Activated naive CD8-positive, alpha-beta T cell treated with anti-CD3 and anti-CD28 coated beads, Interleukin-2, amount 50 U/mL, for 24 hours (primary cell): ENCODE measurements at places on chromosomes 6 and 20.

DNA sequence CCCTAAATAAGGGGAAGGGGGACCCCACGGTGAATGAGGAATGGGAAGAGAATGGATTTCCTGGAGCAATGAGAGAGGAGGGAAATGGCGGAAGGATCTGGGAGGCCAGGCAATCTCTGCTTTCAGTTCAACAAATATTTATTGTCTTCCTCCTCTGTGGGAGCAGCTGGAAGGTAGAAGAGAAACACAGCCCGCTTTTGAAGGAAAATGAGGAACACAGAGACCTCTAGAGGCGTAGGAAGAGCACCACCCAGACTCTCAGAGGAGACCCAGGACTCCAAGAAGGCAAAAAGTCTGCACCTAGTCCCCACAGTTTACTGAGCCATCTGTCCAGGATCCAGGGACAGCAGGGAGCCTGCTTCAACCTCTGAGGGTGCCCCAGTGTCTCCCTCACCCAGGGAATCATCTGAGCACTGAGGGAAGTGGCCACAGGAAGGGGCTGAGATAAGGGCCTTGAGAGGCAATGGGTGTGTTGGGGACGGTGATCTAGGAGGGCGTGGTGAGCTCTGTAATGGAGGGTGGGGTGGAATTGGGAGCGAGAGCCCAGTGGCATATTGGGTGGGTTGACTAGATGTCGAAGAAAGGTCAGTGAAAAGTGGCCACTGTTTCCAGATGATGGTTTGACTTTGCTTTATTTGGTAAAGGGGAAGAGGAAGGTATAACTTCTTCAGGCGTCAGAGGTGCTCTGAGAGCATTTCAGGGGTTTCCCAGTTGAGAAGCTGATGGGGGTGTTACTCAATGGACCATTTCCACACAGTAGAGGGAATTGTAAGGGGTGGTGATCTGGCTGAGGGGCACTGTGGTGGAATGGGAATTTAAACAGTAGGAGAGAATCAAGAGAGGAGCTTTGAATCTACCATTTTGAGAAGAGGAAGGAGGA, 610 bp downstream of the PSORS1C1 start:
- no peak for DNase-seq

GRCh38 chr20:51695574-51696303, 72.5 kb downstream of the ATP9A start:
- peak; percentile 5 for DNase-seq

GRCh38 chr20:13322198-13322597, 101.1 kb downstream of the ISM1 start:
- no peak for DNase-seq

GRCh38 chr6:12621754-12622153, 94.8 kb upstream of the PHACTR1 start:
- DNase-seq: no peak

DNA sequence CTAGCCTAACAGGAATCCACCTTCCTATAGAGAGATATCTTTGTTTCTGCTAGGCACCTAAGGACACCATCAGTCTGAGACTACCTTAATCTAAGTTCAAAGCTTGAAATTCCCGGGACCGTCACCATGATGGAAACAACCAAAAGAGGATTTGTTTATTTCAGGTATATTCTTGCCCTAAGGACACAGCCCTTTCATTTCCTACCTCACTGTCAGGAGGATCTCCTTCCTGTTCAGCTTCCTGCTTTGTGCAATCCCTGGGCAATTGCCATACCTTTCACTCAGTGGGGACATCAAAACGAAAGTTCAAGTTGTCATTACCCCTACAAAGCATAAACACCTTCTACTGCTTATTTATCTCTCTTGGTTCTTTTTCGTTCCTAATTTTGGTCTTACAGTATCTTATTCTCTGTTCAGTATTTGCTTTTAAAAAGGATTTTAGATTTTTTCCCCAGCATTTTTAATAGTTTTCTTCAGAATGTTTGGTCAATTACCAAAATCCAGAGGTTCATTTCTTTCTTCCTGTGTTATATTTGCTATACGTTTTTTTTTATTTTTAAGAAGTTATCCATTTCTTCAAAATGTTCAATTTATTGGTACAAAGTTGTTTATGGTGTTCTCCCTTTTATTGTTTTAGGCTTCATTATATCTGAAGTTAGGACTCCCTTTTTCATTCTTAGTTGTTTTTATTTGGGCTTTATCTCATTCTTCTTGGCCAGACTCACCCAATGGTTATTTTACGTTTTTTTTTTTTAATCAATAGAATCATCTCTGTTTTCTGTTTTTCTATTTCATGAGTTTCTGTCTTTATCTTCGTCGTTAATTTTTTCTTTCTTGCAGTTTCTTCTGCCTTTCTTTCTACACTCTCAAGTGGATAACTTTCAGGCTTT, 13.0 kb upstream of the TBPL1 start:
- DNase-seq: no peak

DNA sequence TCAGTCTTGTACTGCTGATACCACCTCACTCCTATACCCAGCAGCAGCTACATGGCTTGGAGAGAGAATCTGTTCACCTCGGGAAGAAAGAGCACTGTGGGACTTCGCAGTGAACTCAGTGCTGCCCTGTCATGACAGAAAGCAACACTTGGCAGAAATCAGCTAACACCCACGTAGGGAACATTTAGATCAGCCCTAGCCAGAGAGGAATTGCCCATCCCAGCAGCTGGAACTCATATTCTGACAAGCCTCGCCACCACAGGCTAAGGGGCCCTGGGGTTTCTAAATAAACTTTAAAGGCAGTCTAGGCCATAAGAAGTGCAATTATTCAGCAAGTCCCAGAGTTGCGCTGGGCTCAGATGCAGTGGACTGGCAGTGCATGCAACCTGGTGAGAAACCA, 1266.8 kb downstream of the GRIK2 start:
- no peak for DNase-seq

DNA sequence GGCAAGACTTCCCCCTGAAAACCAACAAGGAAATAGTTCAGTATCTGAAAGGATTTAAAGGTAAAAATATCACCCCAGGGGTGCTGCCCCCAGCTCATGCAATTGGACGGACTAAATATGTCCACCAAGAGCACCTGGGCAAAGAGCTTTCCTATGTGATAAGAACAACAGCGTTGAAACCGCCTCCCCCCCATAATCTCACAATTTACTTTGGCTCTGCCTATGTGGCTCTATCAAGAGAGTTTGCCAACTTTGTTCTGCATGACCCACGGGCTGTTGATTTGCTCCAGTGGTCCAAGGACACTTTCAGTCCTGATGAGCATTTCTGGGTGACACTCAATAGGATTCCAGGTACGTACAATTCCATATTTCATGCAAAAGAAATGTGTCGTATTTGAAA, 35.8 kb downstream of the GCNT2 start:
- DNase-seq: no peak

- DNase-seq: no peak
Observed at GRCh38 chr20:40265825-40266533, 423.1 kb downstream of the MAFB start.

DNA sequence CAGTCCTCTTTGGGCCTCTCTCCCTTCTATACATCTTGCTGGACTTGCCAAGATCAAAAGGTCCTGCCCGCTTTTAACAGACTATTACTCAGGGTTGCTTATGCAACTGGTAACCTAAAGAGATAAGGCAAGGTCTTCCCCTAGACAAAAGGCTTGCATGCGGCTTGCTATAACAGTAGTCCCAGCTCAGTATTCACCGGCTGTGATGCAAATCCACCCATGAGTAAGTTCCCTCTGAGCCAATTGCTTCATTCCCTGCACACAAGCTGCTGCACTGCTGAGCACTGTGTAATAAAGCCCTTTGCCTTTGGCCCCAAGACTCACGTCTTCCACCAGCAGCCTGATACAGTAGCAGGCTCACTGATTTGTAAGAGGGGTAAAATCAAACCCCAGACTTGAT, 363.8 kb downstream of the PRKN start:
- DNase-seq: no peak

DNA sequence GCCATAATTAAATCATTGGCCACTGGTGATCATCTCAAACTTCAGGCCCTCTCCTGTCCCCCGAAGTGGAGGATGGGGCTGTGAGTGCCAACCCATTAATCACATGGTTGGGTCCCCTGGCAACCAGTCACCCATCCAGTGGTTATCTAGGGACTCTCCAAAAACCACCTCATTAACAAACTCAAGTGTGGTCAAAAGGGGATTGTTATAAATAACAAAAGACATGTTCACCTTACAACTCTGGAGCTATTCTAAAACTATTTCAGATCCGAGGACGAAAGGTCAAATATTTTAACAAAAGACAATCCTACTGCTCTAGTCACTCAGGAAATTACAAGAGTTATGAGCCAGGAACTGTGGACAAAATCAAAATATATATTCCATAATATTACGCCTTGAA, 95.5 kb upstream of the PRND start:
- DNase-seq: no peak

- no peak for DNase-seq
Observed at GRCh38 chr20:41290804-41291389, 26.6 kb downstream of the ZHX3 start.

DNA sequence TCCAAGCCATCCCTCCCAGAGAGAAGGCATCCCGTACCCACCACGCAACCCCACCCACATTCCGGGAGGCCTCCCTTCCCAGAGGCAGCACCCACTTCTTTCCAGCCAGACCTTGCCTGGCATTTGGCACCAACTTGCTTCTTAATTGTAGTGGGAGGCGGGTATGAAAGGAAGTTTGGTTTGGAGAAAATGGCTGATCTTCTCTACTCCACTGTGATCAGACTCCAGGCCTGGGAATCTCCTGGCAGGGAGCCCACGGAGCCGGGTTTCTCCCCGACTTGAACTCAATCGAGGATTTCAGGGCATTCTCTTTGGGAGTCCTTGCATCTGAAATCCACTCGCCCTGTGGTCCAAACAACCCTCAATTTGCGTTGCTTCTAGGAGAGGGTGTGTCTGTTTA, 107.1 kb downstream of the ZDHHC14 start:
- no peak for DNase-seq
